ENCODE measurements at places on chromosomes 3 and 15.

DNA sequence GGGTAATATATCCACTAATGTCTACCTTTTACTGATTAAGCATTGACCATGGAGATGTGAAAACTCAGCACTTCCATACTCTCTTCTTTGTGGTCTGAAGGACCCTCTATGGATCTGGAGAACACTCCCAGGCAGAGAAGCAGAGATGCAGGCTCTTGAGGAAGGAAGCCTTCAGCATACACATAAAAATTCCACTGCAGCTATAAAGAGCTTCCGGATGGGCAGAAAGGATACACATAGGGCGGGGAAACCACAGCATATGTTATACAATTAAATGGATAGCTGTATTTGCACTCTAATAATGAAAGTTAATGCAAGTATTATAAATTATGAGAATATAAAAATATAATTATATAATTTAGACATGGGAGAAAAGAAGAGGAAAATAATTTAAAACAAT, 1258.2 kb upstream of the ALCAM start:
- DNase-seq: no peak

GRCh38 chr15:38810686-38811085, 246.1 kb upstream of the RASGRP1 start:
- DNase-seq: no peak

DNA sequence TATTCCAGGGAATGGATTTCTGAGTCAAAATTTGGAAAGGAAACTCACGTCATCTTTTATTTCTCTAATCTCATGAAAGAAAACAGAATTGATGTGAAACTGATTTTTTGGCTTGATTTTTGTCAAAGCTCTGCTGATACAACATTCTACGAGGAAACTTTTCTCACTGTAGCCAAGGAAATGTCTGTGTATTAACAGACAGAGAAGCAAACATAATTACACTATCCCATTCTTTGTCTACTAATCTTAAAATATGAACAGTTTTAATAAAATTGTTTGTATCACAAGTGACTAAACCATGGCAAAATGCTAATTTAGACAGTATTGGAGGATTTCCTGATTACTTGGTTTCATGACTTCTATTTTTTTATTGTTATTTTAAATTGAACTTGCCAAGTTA, 1437.0 kb downstream of the OTOL1 start:
- DNase-seq: no peak

- DNase-seq: peak; percentile 87
These were observed 860 bp downstream of the ATG3 start for GRCh38 chr3:112560721-112561483.

GRCh38 chr3:85570819-85571218, 612.0 kb downstream of the CADM2 start:
- no peak for DNase-seq

DNA sequence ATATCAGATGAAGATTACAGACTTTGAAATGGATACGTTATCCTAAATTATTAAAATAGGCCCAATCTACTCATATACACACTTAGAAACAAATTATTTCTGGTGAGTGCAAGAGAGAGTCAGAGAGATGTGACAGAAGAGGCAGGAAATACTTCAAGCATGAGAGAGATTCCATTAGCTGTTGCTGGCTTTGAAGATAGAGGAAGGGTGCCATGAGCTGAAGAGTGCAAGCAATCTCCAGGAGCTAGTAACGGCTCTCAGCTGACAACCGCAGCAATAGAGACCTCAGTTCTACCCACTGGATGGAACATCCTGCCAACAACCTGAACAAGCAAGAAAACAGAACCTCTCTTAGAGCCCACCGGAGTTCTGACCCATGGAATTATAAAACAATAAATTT, 270.7 kb upstream of the SLITRK3 start:
- DNase-seq: no peak
